ENCODE measurements at places on chromosomes 1 and 21.

- no peak for DNase-seq
Measured at GRCh38 chr1:8365661-8366362, 47.9 kb downstream of the SLC45A1 start.

DNA sequence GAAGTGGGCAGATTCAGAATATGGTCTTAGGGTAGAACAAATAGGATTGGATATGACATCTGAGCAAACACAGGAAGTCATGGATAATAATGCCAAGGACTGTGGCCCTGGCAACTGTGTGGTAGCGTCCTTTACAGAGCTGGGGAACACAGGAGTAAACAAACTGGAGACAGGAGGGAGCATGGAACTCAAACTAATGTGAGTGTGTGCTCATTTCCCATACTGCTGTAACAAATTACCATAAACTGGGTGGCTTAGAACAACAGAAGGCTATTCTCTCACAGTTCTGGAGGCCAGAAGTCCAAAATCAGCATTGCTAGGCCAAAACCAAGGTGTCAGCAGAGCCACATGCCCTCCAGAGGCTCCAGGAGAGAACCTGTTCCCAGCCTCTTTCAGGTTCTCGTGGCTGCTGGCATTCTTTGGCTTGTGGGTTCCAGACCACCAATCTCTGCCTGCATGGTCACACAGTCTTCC, 106.4 kb downstream of the TGFBR3 start:
- DNase-seq: no peak

- no peak for DNase-seq
Measured at GRCh38 chr1:20931930-20932436, 144.9 kb upstream of the HP1BP3 start.

DNA sequence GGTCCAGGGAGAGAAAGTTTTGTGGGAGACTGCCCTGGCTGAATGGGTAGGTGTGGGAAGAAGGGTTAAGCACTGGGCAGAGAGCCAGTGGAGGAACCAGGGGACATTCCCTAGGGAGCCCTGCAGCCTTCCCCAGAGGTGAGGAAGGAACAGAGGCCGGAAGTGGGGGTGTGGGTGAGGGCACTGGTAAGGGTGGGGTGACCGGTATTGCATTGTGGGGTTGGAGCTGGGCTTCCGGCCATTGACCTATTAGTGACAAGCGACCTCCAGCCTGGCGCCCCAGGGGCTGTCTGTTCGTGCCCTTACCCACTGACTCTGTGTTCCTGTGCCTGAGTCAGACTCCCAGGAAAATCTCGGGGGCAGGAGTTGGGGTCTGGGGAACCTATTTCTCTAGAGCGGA, 3.5 kb upstream of the TSPAN1 start:
- no peak for DNase-seq

DNA sequence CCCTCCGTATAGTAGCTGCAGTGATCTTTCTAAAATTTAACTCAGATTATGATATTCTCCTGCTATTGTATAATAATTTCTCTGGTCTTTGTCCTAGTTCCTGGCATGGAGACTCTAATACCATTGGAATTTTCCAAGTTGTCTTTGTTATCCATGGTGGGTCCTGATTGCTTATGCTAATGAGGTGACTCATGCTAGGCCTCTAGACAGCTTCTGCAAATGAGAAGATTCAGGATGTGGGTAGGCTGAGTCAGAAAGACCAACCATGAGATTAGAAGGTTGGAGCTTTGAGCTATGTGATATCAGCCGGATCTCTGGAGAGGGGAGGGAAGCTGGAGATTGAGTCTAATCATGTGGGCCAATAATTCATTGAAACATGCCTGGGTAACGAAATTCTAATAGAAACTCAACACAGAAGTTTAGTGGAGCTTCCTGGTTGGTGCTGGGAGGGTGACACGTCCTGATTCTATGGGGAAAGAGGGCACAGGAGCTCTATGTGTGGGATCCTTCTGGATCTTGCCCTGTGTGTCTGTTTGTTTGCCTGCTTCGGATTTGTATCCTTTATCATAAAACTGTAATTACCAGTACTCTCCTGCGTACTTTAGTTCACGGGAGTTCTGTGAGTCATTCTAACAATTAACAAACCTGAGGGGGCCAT, 73.2 kb upstream of the CNIH3 start:
- DNase-seq: peak; percentile 14

DNA sequence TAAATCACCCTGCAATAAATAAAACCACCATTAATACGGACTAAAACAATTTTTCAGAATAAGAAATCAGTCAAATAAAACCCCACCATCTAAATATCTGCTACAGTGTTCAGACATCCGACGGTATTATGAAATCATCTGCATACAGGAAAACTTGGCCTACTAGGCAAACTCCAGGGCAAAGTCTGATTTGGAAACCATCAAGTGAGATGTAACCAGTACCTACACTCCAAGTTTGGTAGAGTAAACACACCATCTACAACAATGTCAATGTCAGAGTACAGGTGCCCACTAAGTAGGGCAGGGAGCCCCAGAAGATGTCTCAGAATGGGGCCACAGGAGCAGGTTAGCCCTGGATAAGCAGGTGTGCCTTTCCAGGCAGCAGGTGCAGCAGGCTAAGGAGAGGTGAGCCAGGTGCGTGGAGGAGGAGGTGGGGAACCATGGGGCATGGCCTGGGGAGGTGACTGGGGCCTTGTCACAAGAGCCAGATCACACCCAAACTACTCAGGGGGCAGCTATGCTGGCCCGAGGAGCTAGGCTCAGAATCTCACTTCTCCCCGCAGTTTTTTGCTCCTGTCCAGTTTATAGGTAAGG, 59.6 kb downstream of the CAPZB start:
- no peak for DNase-seq

DNA sequence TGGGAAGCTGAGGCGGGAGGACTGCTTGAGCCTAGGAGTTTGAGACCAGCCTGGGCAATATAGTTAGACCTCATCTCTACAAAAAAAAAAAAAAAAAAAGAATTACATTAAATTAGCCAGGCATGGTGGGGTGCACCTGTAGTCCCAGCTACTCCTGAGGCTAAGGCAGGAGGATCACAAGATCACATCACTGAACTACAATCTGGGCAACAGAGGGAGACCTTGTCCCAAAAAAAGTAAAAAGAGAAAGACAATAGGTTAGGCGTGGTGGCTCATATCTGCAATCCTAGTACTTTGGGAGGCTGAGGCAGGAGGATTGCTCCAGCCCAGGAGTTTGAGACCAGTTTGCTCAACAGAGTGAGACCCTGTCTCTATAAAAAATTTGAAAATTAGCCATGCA, 130.3 kb downstream of the TIAM1 start:
- no peak for DNase-seq

Measured in stimulated activated CD4-positive, alpha-beta T cell treated with anti-CD3 and anti-CD28 coated beads, Interleukin-4, amount 100 ng/mL, for 4 hours (primary cell).